ENCODE measurements at places on chromosomes 11 and 22.
A peak's percentile ranks its signal among the peaks of the same experiment; 100 is the strongest.

DNA sequence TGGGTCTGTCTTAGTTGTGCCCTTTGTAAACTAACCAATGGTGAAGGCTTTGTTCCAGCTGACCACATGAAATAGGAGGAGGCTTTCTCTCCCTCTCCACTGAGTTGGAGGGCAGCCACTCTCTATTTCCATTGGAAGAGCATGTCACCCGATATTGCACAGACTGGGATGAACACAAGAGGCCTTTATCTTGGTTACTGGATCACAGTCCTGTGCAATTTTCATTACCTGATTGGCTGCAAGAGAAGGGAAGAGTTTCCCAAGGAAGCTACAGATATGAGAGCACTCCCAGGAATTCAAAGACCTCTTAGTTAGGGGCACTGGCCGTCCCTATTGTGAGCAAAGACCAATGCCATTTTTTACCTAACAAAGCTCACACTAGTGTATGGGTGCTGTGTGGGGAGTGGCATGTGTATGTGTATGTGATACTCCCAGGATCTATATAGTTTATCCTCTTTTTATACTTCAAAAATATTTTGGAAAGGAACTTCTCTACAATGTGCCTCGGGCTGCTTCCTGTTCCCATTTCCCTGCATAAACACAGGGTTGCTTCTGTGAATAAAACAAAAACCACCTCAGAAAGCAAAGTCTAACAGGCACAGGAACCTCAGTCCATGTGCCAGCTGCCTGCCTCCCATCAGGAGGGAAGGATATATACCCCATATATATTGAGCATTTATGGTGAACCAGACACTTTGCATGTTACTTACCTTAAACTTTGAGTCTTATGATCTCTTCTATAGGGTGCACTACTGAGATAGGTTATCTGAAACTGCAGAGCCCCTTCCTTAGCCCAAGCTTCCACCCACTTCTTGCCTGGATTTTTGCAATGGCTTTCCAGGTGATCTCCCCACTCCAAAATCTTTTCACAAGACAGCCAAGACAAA lies 126.5 kb downstream of the RASSF10 start:
- DNase-seq, result no peak

DNA sequence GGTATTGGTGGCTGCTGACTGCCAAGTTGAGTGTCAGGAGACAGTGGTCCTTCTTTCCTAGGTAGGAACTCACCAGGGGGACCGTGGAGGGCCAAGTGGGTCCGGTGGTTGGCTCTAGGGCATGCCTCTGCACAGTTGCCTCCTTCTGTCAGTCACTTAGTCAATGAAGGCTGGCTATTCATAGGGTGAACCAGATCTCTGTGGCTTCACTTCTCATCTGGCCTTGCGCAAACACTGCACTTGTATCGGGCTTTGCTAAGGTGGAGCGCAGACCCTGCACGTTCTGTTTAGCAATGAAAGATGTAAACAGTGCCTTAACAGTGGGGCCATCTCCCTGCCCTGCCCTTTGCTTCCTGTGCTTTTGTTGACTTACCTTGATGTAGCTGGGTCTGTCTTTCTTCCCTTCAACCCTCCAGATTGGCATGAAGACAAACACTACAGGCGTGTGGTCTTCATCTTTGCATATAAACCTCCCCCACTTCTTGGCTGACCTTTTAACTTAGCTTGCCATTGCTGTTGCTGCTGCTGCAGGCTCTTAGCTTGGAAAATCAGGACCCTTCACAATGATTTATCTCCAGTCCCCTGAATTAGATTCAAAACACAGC lies 6.7 kb upstream of the SORL1-AS1 start:
- no peak for DNase-seq

- DNase-seq, result no peak
Observed at GRCh38 chr11:92440701-92441442, 216.3 kb downstream of the FAT3 start.

GRCh38 chr11:34999453-34999852 lies 83.0 kb downstream of the PDHX start:
- no peak for DNase-seq

DNA sequence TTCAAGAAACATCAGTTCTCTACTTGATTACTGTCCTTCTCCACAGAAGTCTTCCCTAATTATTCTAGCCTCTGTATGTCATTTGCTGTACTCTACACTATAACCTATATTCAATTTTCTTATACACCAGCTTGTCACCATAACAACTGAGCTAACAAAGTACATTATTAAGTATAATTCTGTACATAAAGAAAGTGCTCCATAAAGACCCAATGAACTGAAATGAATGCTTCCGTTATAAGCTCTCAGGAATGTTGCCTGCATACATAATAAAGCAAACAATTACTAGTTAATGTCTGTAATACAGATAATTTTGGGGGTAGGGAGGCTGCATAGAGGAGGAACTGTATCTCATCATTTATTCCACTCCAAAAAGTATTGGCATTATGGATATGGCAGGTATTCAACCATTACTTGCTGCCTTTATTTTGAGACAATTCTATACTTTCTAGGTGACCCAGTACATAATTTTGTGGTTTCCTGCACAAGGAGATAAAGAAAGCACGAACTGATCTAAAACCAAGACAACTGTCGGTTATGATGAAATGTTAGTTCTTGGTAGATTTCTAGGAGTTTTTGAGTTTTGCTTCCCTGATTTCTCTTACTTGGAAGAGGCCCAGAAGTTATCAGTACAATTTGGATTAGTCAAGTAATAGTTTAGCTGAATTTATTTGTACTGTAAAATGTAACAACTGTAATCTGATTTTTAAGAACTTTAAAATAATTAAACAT lies 202.5 kb downstream of the SBF2 start:
- DNase-seq, result no peak

GRCh38 chr11:19715373-19715772 lies 2.7 kb downstream of the NAV2 start:
- DNase-seq, result peak; percentile 79

DNA sequence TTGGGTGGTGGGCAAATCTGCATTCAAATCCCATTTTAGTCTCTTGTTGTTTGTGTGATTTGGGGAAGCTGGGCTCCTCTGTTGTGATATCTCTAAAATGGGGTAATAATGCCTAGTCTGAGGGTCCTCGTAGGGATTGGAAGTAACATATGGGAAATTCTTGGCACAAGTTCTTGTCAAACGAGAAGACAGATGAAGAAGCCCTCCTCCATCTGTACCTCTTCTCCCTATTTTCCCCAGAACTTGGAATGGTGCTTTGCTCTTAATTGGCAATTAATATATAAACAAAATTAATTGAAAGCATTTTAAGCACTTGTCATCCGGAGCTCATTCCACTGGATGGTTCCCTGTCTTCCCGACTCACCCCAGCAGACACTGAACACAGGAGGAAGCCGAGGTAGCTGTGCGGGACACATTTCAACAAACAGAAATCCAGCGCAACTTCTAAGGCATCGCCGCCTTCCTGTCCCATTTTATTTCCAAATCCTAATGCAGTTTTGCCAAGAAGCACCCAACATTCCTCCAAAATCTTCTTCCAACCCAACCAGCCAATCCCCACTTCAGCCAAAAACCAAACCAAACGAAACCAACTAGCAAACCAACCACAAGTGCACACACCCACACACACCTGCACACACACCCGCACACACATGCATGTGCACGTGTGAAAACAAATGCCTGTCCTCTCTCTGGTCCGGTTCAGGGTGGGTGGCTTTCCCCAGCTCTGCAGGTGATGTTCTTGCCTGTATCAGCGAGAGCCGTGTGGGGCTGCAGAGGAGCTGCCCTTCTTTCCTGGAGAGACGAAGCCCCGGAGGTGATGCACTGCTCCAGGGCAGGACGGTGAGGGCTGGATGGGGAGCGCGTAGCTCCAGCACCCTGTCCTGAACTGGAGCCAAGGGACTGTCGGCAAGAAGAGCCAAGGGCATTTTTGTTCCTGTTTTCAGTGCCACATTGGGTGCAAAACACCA lies 100.8 kb upstream of the B3GAT1 start:
- no peak for DNase-seq

- peak; percentile 41 for DNase-seq
Observed at GRCh38 chr11:82864268-82864667, 36.0 kb downstream of the PRCP start.

DNA sequence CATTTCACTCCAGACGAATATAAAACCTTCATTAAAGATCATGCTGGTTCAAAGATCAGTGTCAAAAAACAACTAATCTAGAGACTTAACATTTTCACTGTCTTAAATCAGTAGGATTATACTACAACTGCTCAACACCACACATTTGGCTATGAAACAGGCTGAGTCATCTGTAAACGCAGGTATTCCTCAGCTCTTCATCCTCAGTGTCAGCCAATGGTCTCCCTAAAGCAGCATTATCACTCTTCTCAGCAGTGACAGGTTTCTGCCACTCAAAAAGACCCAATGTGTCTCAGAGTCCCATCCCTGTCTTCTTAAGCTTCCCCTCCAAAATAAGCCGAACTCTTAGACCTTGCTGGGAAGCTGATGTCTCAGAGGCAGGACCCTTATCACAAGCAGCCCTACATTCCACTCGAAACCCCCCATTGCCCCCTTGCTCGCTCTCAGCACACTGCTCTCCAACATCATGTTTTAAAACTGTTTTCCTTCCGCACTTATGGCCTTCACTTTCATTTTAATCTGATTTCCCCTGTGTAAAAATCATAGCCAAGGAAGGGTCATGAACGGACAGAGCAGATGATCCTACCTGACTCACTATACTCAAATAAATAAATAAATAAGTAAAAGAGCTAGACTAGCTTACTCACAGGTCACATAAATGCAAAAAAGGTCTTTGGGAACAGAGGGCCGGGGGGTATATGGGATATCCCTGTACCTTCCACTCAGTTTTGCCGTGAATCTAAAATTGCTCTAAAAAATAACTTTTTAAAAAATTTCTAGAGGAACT lies 23.0 kb downstream of the CDON start:
- no peak for DNase-seq

- DNase-seq, result no peak
Observed at GRCh38 chr22:43110927-43111623, 525 bp downstream of the BIK start.

- no peak for DNase-seq
Observed at GRCh38 chr11:107752949-107753822, 41.3 kb upstream of the SLN start.

GRCh38 chr22:25970999-25971811 lies 198.1 kb upstream of the SEZ6L start:
- DNase-seq, result no peak

DNA sequence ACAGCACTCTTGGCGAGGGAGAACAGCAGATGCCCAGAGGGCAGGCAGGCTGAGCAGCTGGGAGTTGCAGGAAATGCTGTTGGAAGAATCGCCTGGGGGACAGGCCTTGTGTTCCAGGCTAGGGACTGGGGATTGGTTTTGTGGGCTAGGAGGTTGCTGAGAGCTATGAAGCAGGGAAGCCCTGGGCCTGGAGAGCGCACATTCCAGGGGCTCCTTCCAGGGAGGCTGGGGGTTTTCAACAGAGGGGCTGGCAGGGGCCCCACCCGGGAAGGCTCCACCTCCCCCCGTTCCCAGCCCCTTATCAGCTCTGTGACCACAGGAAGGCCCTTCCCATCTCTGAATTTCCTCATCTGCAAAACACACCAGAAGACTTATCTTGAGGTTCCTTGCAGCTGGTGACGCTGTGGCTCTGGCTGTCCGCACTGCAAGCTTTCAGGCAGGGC lies 21.7 kb downstream of the WNT11 start:
- no peak for DNase-seq

DNA sequence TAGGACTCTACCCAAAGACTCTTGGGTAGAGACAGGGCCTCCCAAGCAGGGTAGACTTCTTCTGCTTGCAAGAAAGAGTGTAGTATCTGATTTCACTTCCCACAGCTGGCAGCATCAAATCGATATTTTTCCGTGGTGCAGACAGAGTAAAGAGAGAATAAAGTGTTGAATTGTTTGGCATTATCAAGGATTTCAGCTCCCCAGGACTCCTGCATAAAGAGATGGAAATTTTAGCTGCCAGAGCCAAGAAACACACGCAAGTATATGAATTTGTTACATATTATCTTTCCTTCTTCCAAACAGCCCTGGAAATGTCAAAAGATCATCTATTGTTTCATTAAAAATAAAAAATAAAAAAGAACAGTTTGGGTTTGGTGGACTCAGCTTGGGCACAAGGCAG lies 136.8 kb downstream of the PKNOX2 start:
- DNase-seq, result no peak

DNA sequence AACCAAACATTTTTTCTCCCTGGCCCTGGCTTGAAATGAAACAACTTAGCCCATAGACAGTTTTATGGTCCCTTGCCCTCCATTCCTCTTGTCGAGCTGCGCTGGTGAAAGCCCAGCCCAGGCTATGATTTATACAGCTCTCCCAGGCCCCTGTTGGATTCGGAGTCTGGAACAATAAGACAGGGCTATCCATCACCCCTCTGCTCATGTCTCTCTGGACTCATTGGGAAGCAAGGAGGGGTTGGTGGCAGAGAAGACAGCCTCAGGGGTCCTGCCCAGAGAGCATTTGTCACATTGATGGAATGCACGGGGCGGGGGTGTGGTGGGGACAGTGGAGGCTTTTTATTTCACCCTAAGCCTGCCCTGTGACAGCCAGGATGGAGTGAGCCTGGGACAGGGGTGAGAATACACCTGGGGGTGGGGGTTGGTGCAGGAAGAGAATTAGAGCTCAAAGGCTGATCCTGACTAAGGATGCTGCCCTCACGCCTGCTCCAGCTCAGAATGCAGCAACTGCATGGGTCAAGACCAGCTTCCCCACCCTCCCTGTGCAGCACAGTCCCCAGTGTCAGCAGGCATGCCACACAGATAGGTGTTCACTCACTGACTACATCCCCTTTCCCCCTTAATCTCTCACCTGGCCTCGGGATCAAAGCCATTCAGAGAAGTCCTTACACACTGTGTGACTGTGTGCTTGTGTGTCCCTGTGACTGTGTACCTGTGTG lies 10.0 kb upstream of the PKNOX2 start:
- no peak for DNase-seq

DNA sequence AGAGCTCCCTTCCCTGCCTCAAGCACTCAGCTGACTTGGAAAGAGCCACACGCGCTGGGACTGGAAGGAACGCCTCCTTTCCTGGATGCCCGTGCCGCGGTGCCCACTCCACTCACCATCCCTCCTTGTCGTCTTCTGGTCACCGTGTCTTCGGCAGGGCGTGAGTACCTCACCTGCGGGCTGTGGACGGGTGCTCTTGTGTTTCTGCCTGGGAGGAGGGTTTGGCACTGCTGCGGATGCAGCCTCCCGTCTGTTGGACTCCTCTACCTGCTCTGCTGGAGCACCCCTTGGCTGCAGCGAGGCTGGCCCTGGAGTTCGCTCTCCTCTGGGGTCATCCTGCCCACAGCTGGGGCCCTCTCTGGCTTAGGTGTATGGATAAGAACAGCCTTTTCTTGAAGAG lies 612.7 kb downstream of the BRD1 start:
- no peak for DNase-seq

- DNase-seq, result no peak
Observed at GRCh38 chr11:17718015-17718414, 1.4 kb upstream of the MYOD1 start.

GRCh38 chr11:12286606-12287005 lies 90.8 kb upstream of the PARVA start:
- DNase-seq, result no peak

DNA sequence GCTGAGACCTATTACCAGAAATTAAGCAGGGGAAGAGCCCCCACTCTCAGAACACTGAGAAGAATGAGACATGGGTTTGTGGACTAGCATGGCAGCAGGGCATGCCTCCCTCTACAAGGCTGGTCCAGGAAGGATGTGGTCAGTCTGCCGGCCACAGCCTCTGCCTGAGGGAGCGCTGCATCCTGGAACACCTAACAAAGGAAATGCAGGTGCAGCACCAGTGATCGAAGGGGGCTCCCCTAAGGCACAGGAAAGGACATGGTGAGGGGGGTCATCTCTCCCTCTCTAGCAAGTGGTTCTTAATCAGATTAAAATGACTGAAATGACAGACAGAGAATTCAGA lies 40.6 kb upstream of the ARL14EP start:
- no peak for DNase-seq

GRCh38 chr11:50412832-50413231 lies 380.2 kb downstream of the OR4C45 start:
- no peak for DNase-seq

All from glomerular endothelial cell (primary cell).